Activated naive CD8-positive, alpha-beta T cell treated with anti-CD3 and anti-CD28 coated beads, Interleukin-2, amount 10 ng/mL, durations not matched to agents 7 days and 5 days (primary cell): ENCODE measurements at places on chromosomes 12 and 14. TPM values are rescaled to one million over a fixed set of nuclear protein-coding genes. Genes with fewer than 3 reads are reported as not detected.

CD4 gene
- total RNA-seq: 3.0 TPM

SLC39A5 gene
- not detected for total RNA-seq

SDR9C7 gene
- total RNA-seq: not detected

GRCh38 chr14:60658909-60659585 lies 9.8 kb upstream of the SIX1 start:
- no peak for DNase-seq

DNA sequence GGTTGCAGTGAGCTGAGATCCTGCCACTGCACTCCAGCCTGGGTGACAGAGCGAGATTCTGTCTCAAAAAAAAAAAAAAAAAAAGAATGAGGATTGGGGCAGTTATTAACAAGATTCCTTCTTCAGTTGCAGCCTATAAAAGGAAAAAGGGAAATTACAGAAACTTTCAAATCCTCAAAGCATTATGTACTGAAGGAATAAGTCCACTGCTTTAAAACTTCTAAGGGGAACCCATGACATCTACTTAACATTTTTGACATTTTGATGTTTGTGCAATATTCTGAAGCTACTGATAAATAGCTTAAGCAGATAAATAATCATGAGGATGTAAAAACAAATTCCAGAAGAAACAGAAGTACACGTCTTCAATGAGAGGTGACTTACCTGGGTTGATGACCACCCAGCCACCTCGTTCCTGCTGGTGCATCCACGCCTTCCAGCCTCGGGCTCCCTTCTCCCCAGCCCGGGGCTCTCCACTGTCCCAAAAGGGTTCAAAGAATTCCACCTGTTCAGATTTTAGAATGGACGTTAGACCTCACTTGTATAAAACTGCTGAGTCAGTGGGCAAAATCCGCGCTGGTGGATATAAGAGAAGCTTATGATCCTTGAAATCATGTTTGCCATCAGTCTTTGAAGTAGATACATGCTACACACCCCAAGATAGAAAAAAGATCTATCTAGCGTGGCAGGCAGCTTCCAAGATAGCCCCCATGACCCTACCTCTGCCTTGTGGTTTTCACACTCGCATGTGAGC lies 33.7 kb downstream of the NRDE2 start:
- no peak for DNase-seq

DNA sequence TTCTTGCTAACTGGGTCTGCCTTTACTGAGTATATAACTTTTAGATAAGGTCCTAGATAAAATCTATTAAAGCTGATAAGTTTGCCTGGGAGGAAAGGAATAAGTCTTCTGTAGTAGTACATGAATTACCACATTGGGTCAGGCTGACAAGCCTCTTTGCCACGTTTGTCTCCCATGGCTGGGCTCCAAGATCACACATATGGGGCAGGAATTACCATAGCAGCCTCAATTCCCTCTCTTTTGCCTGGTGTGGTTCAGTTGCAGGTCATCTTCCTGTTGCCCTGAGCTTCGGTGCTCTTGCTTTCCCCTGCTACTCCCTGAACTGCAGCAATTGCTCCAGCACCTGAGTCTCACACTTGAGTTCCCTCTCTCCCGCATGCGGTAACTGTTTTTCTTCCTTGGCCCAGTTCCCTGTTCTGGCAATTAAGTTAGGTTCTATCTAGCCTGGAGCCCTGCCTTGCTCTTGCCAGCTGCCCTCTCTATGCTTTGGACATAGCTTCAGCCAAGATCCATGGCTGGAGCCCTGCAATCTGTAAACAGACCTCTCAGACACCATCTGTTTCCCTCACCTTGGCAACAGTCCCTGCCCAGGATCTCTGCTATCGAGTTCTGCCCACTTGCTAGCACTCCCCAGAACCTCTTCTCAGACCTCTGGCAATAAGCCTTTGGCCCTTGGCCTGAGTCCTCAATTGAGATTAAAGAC lies 5.8 kb upstream of the GLT8D2 start:
- no peak for DNase-seq

- DNase-seq: no peak
Observed at GRCh38 chr12:12079291-12079690, 8.6 kb downstream of the BCL2L14 start.

DNA sequence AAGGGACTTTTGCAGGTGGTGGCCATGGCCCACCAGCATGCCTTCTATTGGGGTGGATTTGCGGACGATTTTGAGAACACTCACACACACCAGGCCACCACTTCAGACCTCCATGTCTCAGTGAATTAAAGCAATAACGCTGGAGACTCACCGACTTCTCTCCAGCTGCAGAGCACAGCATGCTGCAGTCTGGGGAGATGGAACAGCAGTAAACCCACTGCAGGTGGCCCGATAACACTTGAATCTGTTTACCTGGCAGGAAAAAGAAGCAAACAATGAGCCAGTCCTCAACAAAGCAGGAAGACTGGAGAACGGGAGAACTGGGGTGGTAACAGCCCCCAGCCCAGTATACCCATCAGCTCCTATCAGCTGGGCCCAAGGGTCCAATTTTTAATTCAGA lies 21.6 kb downstream of the RFC5 start:
- DNase-seq: no peak

DNA sequence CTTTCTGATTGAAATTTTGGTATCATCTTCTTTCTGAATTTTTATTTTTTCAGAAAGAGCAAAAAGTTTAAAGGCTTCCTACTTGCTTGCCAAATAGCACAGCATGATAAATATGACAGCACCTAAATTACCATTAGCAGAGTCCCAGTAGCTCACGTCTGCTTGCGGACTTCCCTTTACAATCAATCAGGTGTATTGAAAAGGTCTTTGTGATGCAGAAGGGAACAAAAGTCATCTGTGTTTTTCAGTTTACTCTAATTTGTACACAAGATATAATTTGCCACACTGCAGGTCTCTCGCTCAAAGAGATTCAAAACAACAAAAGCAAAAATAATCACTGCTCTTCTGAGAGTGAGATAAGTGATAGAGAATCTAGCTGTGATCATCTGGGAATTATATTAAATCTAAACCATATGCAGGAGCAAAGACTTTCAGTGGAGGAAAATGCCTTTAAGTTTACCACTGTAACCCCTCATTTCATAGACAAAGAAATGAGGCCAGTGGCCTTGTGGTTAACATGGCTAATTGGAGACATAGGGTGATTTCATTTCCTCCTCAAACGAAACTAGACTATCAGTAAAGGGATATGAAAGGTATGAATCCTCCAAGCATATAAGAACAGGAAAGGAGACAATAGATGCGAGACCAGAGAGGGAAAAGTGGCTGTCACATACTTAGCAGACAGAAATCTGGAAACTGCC lies 240.8 kb upstream of the TMPO start:
- no peak for DNase-seq

- no peak for DNase-seq
Observed at GRCh38 chr14:101185073-101185835, 281.7 kb upstream of the RTL1 start.
